GM12878 (cell line): ENCODE measurements at places on chromosomes 3 and 15. TPM values are rescaled to one million over a fixed set of nuclear protein-coding genes. Genes with fewer than 3 reads are reported as not detected.

SOX14 gene
- not detected in 2 replicates for total RNA-seq

ARHGAP31 gene
- 26.4 and 27.4 TPM in 2 replicates for total RNA-seq

ITGA11 gene
- total RNA-seq, result 0.13 TPM in 1 of 2 replicates, not detected in the other

DNA sequence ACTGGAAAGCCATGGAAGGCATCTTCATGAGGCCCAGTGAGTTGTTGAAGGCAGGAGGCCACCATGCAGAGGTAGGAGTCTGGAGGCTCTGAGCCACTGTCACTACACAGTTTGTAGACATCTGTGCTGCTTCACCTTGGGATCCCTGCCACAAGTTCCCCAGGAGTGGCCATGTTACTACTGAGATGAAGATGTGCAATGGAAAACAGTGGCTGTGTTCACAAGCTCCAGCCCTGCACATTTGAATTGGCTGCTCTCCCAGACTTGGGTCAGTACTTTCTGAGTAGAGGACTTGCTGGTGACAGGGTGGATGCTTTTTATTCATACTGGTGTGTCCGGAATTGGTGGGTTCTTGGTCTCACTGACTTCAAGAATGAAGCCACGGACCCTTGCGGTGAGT is 86.9 kb upstream of the C15orf39 start:
- no peak for DNase-seq
- H3K27me3 ChIP-seq, result no peaks in the 10 kb centered on the region
- H3K36me3 ChIP-seq, result no peaks in the 10 kb centered on the region
- no peak overlapping the region for H3K27ac ChIP-seq
- peaks cover 44% of the 10 kb centered on the region for H3K4me1 ChIP-seq

DNA sequence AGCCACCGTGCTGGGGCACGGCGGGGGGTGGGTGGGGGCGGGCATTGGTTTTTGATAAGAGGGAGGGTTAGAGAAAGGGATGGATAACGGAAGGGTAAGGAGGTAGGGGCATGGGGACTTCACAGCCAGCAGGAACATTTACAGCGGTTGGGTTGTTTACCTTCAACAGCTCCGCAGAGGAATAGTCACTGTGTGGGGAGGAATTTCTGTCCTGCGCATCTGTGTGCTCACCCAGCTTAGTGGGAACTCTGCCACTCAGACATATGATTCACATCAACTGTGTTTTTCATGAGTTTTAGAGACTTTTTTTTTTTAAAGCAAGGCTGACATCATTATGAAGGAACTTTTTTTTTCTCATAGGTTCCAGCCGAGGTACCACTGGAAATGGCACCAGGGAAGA is 19.6 kb downstream of the CHRD start:
- DNase-seq, result no peak
- no peak overlapping the region for H3K4me3 ChIP-seq
- no peaks in the 10 kb centered on the region for H3K4me1 ChIP-seq
- H3K36me3 ChIP-seq, result no peaks in the 10 kb centered on the region
- H3K27me3 ChIP-seq, result no peaks in the 10 kb centered on the region; the same call in 1 of the 2 replicates

- H3K36me3 ChIP-seq, result no peaks in the 10 kb centered on the region
- H3K4me3 ChIP-seq, result no peak overlapping the region
- no peaks in the 10 kb centered on the region for H3K27me3 ChIP-seq
- H3K27ac ChIP-seq, result no peak overlapping the region
- no peak for DNase-seq
These were observed 78.2 kb downstream of the KCNH8 start for GRCh38 chr3:19226479-19226878.

GRCh38 chr15:58331560-58331912 is 100.3 kb upstream of the LIPC start:
- H3K36me3 ChIP-seq, result no peaks in the 10 kb centered on the region
- peaks cover 31% of the 10 kb centered on the region for H3K4me1 ChIP-seq
- H3K27ac ChIP-seq, result peak overlapping the region; percentile 81
- no peak overlapping the region for H3K4me3 ChIP-seq
- no peak for DNase-seq
